ENCODE measurements at places on chromosomes 13 and 19.

- DNase-seq, result no peak
Measured at GRCh38 chr19:42199440-42200115, 17.9 kb downstream of the DEDD2 start.

GRCh38 chr13:113832631-113833030 is 31.2 kb downstream of the GAS6 start:
- DNase-seq, result no peak

DNA sequence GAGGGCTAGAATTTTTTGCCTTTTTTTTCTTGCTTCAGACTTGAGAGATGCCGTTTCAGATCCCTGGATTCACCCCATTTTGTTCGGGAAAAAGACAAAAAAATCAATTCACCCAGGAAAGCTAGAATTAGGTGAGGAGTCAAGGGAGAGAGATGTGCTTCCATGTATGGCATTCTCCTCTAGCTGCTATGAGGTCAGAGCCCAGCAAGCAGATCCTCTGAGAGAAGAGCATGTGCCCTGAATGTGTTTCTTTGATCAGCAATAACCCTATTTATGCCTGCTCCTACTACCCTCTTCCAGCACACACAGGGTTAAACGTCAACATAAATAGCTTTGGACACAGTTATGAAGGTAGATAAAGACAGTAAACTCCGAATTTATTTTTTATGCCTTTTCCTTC is 53.6 kb downstream of the NDFIP2 start:
- DNase-seq, result no peak

DNA sequence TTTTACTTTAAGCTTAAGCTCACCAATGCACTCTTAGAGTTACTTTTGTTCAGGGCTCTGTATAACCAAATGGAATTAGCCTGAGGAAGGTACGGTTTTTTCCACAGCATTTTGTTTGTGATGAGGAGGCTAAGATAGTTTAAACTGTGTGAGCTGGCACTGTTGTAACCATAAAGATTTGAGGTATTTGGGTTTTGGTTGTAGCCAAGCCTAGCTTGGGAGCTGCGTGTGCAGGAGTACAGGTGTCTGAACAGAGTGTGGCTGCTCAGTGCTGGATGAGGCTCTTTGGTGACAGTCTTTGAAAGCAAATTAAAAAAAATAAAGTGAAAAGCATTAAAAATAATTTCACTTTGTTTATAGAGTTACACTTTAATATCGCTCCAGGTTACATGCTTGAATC is 56.0 kb downstream of the ARHGEF7 start:
- DNase-seq, result no peak

GRCh38 chr19:4939466-4939865 is 29.4 kb upstream of the KDM4B start:
- no peak for DNase-seq

DNA sequence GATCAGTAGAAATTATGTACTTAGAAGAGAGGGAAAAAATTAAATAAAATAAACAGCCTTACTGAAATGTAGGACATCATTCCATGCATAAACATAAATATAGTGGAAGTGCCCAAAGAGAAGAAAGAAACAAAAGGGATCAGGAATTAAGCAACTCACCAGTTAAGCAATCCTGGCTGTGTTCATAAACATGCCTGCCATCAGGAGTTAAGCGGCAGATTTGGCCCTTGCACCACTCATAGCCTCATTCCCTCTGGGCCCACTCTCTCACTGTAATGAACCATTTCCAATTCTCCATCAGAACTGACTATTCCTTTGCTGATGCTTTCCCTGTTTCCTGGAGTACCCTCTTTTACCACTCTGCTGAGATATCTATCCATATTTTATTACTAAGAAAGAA is 281.4 kb downstream of the LHFPL6 start:
- no peak for DNase-seq

- DNase-seq, result no peak
Measured at GRCh38 chr13:94704377-94705080, 7.8 kb downstream of the SOX21 start.

- no peak for DNase-seq
Measured at GRCh38 chr13:47896546-47896945, 104.5 kb downstream of the SUCLA2 start.

- no peak for DNase-seq
Measured at GRCh38 chr13:80454245-80454644, 113.3 kb upstream of the SPRY2 start.

DNA sequence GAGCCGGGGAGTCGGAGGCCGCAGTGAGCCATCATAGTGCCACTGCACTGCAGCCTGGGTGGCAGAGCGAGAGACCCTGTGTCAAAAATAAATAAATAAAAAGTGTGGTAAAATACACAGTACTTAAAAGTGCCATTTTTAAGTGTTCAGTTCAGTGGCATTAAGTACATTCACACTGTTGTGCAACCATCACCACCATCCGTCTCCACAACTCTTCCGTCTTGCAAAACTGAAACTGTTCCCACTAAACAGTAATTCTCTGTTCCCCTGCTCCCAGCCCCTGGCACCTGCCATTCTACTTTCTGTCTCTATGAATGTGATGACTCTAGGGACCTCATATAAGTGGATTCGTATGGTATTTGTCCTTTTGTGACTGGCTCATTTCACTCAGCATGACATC is 13.3 kb downstream of the SLC25A42 start:
- no peak for DNase-seq

DNA sequence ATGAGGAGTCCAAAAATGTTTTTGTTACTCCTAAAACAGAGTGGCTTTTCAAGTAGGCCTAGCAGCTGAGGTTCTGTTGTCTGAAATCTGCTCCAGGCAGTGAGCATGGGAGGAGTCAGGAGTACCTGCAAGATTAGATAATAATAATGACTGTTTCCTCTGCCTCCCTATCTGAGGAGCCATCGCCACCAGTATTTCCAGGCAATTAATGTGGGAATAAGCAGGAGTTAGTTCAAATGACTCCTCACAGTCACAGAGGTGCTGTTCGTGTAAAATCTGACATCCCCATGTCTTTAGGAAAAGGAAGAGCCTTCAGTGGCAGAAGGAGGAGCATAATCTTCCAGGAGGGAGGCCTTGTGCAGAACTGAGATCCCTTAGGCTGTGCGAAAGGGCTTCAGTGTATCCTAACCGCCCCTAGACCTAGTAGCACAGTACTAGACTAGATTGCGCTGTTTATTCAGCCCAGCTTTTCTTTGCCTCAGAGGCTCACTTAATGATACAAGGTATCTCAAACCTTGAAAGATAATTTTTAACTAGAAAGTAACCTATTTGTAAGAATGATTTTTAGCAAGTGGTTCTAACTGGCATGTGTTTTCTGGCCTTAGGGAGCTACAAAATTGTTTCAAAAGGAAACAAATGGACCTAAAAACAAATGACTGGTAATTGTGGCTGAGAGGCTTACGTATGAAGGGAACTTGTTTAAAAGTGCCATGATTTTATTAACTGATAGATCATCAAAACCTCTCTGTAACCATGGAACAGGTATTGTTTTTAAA is 49.0 kb downstream of the FREM2 start:
- no peak for DNase-seq

Data from GOT3 (cell line).